Effector memory CD8-positive, alpha-beta T cell (primary cell): ENCODE measurements at places on chromosomes 16 and 17.
A peak's percentile ranks its signal among the peaks of the same experiment; 100 is the strongest.

- no peak for DNase-seq
These were observed 20.4 kb downstream of the SOCS1 start for GRCh38 chr16:11235703-11235991.

GRCh38 chr17:18961634-18962493 is 9.9 kb downstream of the SLC5A10 start:
- DNase-seq: no peak

- DNase-seq: no peak
These were observed 184.0 kb downstream of the CYLD start for GRCh38 chr16:50925758-50926357.

GRCh38 chr16:67399218-67399733 is 6.0 kb upstream of the TPPP3 start:
- peak; percentile 38 for DNase-seq

- no peak for DNase-seq
These were observed 15.5 kb downstream of the ERCC4 start for GRCh38 chr16:13935408-13935807.

- no peak for DNase-seq
These were observed 92.4 kb upstream of the HSBP1 start for GRCh38 chr16:83715217-83715920.

DNA sequence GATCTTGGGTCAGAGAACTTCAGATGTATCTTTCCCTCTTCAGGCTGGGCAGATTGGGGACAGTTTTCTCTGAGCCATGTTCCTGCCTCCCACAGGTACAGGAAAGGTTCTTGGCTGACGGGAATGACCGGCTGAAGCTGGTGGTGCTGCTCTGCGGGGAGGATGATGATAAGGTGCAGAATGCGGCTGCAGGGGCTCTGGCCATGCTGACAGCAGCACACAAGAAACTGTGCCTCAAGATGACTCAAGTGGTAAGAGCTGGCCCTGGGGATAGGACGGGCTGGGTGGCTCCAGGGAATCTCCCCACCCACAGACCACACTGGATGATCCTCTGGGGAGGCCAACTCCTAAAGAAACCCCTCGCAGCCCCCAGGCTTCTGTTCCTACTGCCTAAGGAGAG is 10.9 kb downstream of the SLC35G3 start:
- DNase-seq: no peak

- DNase-seq: no peak
These were observed 137.5 kb downstream of the CCDC182 start for GRCh38 chr17:57607553-57608120.

GRCh38 chr17:76948726-76949342 is 80.6 kb downstream of the MGAT5B start:
- no peak for DNase-seq

DNA sequence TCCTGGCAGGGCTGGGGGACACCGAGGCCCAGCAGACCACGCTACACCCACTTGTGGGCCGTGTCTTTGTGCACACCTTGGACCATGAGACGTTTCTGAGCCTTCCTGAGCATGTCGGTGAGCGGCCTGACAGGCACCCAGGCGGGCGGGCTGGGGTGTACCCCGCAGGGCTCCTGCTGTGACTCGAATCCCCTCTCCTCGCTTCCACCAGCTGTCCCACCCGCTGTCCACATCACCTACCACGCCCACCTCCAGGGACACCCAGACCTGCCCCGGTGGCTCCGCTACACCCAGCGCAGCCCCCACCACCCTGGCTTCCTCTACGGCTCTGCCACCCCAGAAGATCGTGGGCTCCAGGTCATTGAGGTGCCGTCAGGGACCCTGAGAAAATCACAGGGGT is 1.6 kb downstream of the SGCA start:
- DNase-seq: no peak

DNA sequence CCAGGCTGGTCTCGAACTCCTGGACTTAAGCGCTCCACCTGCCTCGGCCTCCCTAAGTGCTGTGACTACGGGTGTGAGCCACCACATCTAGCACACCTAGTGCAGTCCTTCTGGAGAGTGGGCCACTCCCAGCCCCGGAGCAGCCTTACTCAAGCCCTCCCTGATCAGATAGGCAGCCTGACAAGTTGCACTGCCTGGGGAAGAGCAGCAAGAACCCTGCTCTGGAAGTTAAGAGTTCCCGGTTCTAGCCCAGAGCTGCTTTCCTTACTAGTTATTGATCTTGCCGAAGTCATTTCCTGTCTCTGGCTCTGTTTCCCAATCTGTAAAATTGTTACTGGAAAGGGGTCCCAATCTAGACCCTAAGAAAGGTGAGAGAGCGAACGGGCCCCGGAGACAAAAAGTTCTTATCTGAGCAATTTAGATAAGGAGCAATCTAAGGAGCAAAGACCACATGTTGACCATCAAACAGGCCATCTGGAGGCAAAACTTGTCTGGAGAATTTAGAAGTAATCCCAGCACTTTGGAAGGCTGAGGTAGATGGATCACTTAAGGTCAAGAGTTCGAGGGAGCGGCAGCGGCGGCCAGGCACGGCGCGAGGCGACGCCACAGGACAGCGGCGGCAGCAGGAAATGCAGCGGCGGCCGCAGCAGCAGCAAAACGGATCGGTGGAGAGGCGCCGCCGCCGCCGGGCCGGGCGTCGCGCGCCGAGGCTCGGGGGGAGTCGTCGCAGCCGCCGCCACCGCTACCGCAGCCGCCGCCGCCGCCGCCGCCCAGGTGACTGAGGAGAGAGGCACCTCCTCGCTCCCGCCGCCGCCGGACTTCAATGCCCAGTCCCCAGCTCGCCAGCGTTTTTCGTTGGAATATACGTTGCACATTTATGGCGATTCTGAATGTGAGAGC is 4.3 kb upstream of the NAGLU start:
- peak; percentile 47 for DNase-seq

GRCh38 chr17:57862694-57863667 is 13.1 kb upstream of the MRPS23 start:
- DNase-seq: no peak

DNA sequence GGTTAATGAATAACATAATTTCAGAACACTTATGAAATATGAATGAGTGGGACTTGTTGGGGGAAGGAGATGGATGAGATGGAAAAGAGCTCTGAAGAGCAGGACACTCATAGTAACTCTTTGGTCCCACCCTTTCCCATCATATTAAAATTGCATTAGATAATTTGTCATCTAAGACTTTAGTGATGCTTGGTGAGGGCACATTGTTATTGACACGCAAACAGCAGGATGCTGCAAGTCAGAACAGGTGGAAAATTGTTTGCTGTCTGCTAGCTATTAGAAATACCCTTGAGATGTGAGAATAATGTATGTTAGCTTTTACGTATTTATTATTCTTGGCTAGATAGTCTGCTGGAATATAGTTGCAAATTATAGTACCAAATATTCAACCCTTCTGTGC is 75.7 kb downstream of the TANC2 start:
- DNase-seq: no peak

DNA sequence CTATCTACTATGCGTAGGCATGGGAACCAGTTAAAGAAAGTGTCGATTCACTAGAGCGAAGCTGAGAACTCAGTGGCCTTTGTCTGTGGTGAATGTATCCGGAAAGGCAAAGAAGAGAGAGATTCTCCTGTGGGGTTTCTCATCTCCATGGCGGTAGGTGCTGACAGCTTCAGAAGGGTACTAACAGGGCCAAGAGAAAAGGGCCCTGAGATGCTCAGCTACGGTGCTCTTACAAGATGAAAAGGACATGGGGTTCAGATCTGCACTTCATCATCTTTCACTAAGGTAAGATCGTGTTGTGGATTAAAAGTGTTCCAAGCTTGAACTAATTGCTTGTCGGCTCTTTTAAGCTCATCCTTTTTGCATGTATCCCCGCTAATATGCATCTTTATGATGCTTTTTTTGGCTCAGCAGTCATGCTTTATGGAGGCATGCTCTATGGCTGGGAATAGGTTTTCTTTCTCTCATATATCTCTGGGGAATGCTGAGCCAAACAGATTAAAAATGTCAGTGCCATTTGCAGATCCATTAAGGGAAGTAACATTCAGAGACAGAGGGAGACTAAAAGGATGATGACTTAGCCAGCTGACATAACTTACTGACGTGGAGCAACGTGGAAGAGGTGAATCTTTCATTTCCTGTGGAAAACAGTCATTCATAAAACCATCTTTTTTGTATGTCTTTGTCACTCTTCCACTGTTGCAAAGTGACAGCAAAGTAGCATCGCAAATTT is 29.9 kb downstream of the KCNJ16 start:
- no peak for DNase-seq

DNA sequence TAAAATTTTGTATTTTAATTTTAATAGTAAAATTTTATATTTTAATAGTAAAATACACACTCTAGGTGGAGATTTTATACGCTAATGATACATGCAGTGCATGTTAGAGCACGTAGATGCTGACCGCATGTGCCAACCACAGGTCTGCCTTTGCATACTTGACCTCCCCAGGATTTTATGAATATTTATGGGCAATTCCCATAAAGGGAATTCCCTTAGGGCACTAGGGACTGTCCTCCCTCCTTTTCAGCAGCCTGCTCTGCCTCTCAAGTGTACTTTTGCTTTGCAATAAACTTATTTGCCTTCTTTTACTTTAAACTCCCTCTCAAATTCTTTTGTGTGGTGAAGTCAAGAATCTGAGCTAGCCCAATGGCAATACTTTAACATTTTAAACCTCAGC is 217.7 kb upstream of the CDH8 start:
- DNase-seq: no peak

DNA sequence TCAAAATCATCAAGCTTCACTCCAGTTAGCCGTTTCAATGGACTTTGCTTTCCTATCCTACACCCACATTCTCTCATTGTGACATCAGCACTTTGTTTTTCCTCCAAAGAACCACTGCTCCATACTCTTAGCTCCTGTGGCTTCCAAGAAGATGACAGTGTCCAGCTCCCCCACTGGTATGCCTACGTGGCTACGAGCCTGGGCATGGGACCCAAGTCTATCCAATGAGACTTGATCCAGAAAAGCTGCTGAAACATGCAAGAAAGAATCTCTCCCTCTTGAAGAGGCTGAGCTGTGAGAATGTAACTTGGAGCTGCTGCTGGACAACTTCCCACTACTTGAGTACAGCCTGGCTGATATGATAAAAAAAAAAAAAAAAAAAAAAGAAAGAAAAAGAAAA is 9.4 kb downstream of the TOX3 start:
- no peak for DNase-seq

- DNase-seq: no peak
These were observed 118.6 kb downstream of the TANGO6 start for GRCh38 chr16:68961778-68962402.

- DNase-seq: no peak
These were observed 19.2 kb downstream of the TMEM114 start for GRCh38 chr16:8571061-8571596.

DNA sequence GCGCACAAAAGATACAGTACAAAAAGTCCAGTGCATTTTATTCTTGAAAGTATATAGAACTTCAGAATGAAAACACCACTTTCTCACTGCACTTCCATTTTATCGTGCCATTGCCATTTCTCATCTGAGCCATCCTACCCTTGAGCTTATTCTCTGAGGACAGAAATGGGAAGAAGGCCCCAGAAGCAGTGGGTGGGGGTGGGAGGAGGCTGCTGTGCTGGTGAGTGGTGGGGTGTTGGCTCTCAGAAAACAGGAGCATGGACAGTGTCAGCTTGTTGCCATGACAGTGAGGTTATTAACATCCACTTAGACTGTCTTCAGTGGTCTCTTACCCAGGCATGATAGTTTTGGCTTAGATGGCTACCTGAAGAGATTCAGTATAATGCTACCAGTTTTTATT is 4.5 kb downstream of the ATMIN start:
- no peak for DNase-seq
